ENCODE measurements at places on chromosomes 5 and 9. TPM values are rescaled to one million over a fixed set of nuclear protein-coding genes. Genes with fewer than 3 reads are reported as not detected.

HAVCR1 gene
- total RNA-seq, result 1.2 TPM

FOXD4L6 gene
- total RNA-seq, result 0.18 TPM

GCNT4 gene
- total RNA-seq, result 0.28 TPM

LSM11 gene
- total RNA-seq, result 8.7 TPM

C1QTNF2 gene
- not detected for total RNA-seq

SCGB3A1 gene
- total RNA-seq, result not detected

FAT2 gene
- total RNA-seq, result under 0.01 TPM

SPRY4 gene
- 0.64 TPM for total RNA-seq

DOCK8 gene
- total RNA-seq, result 113 TPM

GRCh38 chr9:135108831-135109510, 21.5 kb downstream of the OLFM1 start:
- DNase-seq, result no peak
- no peak overlapping the region for H3K4me3 ChIP-seq
- no peaks in the 10 kb centered on the region for H3K36me3 ChIP-seq
- no peak overlapping the region for H3K27ac ChIP-seq

DNA sequence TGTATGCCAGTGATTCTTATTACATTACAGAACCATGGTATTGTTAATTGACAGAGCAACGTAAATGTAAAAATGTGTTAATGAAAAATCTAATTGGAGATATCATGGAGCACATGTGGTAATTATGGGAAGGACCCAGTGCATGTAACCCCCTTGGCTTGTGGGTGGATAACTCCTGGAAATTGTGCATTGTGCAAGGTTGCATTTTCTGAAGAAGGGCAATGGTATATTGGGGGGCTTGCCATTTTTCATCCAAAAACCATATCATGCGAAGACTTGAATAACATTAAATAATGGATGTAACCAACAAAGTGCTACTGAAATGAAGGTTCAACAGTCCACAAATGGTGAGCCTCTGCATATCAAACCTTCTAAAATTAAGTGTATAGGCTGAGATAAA, 47.6 kb downstream of the BASP1 start:
- no peaks in the 10 kb centered on the region for H3K4me1 ChIP-seq
- no peaks in the 10 kb centered on the region for H3K36me3 ChIP-seq
- H3K27me3 ChIP-seq, result no peaks in the 10 kb centered on the region
- H3K4me3 ChIP-seq, result no peak overlapping the region
- no peak overlapping the region for H3K27ac ChIP-seq

DNA sequence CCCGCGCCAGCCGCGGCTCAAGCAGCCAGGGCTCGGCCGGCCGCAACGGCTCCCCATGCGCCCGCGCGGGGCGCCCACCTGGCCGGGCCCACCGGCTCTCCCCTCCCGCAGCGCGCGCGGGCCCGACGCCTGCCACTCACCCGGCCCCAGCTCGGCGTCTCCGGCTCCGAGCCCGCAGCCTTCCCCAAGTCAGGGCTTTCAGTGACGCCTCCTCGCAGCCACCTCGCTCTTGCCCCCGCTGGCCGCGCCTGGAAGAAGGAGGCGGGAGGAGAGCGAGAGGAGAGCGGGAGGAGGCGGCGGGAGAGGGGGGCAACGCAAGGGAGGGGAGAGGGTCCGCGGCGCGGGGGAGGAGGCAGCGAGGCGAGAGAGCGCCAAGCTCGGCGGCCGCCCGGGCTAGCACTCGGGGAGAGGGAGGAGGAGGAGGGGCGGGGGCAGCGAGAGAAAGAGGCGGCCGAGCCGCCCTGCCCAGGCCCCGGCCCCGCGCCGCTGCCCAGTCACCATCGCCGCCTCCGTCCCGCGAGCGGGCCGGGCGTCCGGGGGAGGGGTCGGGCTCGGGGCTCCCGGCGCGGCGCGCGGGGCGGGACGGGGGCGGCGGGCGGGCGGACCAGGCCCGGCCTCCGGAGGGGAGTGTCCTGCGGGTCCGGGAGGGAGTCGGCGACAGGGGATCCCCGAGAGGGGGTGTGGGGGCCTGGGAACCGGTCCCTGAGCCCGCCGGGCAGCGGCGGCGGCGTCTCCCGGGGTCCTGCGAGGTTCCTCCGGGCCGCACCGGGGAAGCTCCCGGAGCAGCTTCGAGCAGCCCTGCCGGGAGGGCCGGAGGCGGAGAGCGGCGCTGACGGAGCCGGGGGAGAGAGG, at the start of gene LHFPL2:
TSS of gene LHFPL2 (minus strand) at position 414 of the 852 bp plus-strand sequence. CDS start 138,559 bp downstream, outside the sequence.
- DNase-seq, result peak; percentile 10
- H3K4me3 ChIP-seq, result peak within 1 kb of the TSS; percentile 76
- no peaks in the 10 kb centered on the region for H3K36me3 ChIP-seq
- H3K27ac ChIP-seq, result no peak within 1 kb of the TSS
- peaks cover 12% of the 10 kb centered on the region for H3K4me1 ChIP-seq
- peaks cover 50% of the 10 kb centered on the region for H3K27me3 ChIP-seq

GRCh38 chr5:174329738-174330137, 284.2 kb downstream of the NSG2 start:
- H3K27ac ChIP-seq, result no peak overlapping the region
- H3K27me3 ChIP-seq, result peaks cover 1% of the 10 kb centered on the region
- no peak for DNase-seq
- H3K4me3 ChIP-seq, result no peak overlapping the region
- H3K4me1 ChIP-seq, result peaks cover 1% of the 10 kb centered on the region
- no peaks in the 10 kb centered on the region for H3K36me3 ChIP-seq

- no peaks in the 10 kb centered on the region for H3K27me3 ChIP-seq
- no peaks in the 10 kb centered on the region for H3K36me3 ChIP-seq
- H3K4me3 ChIP-seq, result no peak overlapping the region
Observed at GRCh38 chr9:134992755-134993124, 75.0 kb upstream of the FCN1 start.

- no peaks in the 10 kb centered on the region for H3K4me1 ChIP-seq
- H3K27me3 ChIP-seq, result no peaks in the 10 kb centered on the region
- no peaks in the 10 kb centered on the region for H3K36me3 ChIP-seq
- H3K27ac ChIP-seq, result no peak overlapping the region
Observed at GRCh38 chr5:116340799-116341198, 233.8 kb downstream of the SEMA6A start.

- no peak for DNase-seq
- H3K27ac ChIP-seq, result no peak overlapping the region
- H3K4me1 ChIP-seq, result no peaks in the 10 kb centered on the region
- H3K27me3 ChIP-seq, result peaks cover 8% of the 10 kb centered on the region
- H3K4me3 ChIP-seq, result no peak overlapping the region
- H3K36me3 ChIP-seq, result no peaks in the 10 kb centered on the region
Observed at GRCh38 chr9:73039271-73040263, 86.7 kb upstream of the ALDH1A1 start.

- peaks cover 17% of the 10 kb centered on the region for H3K36me3 ChIP-seq
- no peak for DNase-seq
- H3K4me1 ChIP-seq, result peaks cover 5% of the 10 kb centered on the region
- H3K27me3 ChIP-seq, result no peaks in the 10 kb centered on the region
- H3K4me3 ChIP-seq, result no peak overlapping the region
Observed at GRCh38 chr9:100129772-100130171, 30.7 kb downstream of the INVS start.

DNA sequence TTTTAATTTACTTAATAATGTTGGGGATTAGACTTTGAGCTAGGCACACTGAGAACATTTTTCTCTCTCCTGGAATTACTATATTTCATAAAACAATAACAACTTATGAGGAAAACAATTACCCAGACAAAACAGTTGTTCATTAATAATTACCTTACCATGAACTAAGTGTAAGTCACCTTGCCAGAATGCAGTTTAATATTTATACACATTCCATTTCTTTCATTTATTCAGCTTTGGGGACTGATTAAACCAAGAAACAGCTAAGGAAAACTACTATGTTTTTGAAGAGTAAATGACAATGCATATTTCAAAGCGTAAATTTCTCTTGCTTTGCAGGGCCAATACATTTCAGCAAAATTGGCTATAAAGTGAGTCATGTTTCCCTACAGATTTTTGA, 616.2 kb downstream of the PRELID2 start:
- H3K4me3 ChIP-seq, result no peak overlapping the region
- H3K27ac ChIP-seq, result no peak overlapping the region
- no peaks in the 10 kb centered on the region for H3K4me1 ChIP-seq

- no peaks in the 10 kb centered on the region for H3K27me3 ChIP-seq
- no peaks in the 10 kb centered on the region for H3K36me3 ChIP-seq
- no peak overlapping the region for H3K4me3 ChIP-seq
- H3K4me1 ChIP-seq, result no peaks in the 10 kb centered on the region
- no peak overlapping the region for H3K27ac ChIP-seq
Observed at GRCh38 chr5:41338136-41338675, 124.9 kb upstream of the C6 start.

GRCh38 chr9:116763770-116764169, 76.7 kb downstream of the TRIM32 start:
- H3K4me1 ChIP-seq, result no peaks in the 10 kb centered on the region
- no peak overlapping the region for H3K27ac ChIP-seq
- no peaks in the 10 kb centered on the region for H3K27me3 ChIP-seq
- no peak overlapping the region for H3K4me3 ChIP-seq

GRCh38 chr9:87711857-87712800, 13.8 kb upstream of the CTSL start:
- DNase-seq, result no peak
- peaks cover 36% of the 10 kb centered on the region for H3K4me1 ChIP-seq
- H3K27ac ChIP-seq, result no peak overlapping the region
- H3K4me3 ChIP-seq, result no peak overlapping the region
- peaks cover 16% of the 10 kb centered on the region for H3K27me3 ChIP-seq
- peaks cover 9% of the 10 kb centered on the region for H3K36me3 ChIP-seq

DNA sequence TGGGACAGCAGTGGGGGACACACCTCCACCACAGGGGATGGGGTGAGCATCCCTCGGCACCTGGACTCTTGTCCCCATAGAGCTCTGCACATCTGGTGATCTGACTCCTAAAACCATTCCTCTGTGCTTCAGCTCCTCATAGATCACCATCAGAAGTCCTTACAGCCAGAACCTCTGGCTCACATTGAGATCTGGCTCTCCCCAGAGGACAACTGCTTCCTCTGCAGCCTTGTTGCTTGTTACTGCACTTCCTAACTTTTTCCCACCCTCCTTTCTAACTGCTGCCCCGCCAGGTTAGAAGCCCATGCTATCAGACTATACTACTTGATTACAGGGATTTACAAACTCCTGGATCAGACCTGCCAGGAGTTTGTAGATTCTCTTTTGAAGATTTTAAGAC, 64.5 kb downstream of the ARSB start:
- no peak overlapping the region for H3K4me3 ChIP-seq
- H3K36me3 ChIP-seq, result no peaks in the 10 kb centered on the region
- peaks cover 2% of the 10 kb centered on the region for H3K4me1 ChIP-seq
- H3K27me3 ChIP-seq, result no peaks in the 10 kb centered on the region
- DNase-seq, result no peak
- no peak overlapping the region for H3K27ac ChIP-seq

All from activated T-helper 2 cell treated with anti-CD3 and anti-CD28 coated beads, Interferon-gamma antibody, Interleukin-2, Interleukin-4, amounts not matched to agents 10 μg/mL and 5 μg/mL and 100 μg/mL, durations not matched to agents 14 hours and 24 hours and 36 hours (primary cell).